Body of pancreas (tissue), 4 donors: ENCODE measurements at places on chromosomes 3 and 15. TPM values are rescaled to one million over a fixed set of nuclear protein-coding genes. Genes with fewer than 3 reads are reported as not detected.

Gene ERICH6
- not detected for total RNA-seq

GRCh38 chr3:185789134-185789533 is 35.7 kb downstream of the IGF2BP2 start:
- H3K4me1 ChIP-seq = no peaks in the 10 kb centered on the region
- H3K4me3 ChIP-seq = no peak overlapping the region
- no peak overlapping the region for H3K27ac ChIP-seq
- H3K27me3 ChIP-seq = no peaks in the 10 kb centered on the region
- no peak for DNase-seq

- H3K27ac ChIP-seq = no peak overlapping the region
- no peak for DNase-seq
- H3K4me3 ChIP-seq = no peak overlapping the region
- H3K27me3 ChIP-seq = no peaks in the 10 kb centered on the region
- H3K4me1 ChIP-seq = no peaks in the 10 kb centered on the region
Measured at GRCh38 chr3:76402926-76403325, 617.6 kb upstream of the ZNF717 start.

DNA sequence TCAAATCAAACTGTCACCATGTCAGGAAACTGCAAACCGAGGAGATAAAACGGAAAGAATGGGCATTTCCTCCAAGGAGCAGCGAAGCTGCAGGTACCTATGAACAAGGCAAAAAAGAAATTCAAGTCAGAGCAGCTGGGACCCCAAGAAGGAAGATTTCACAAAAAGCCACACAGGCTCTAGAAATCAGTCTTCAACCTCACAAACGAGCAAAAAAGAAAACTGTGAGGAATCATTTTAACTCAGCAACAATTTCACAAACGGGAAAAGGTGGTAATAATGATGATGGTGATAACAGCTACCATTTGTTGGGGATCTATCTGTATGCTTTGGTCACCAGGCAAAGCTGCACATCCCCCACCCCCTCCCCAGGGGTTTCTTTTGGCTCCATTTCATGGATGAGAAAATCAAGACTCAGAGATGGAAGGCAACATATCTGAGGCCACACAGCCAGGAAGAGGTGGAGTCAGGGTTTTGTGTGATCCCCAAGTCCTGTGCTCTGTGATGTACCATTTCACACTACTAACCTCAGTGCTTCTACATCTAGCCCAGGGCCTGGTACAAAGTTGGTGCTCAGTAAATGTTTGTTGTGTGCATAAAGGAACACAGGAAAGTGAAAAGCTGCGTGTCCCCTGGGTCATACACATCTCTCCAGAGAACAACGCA is 109.9 kb downstream of the IQSEC1 start:
- no peak overlapping the region for H3K27ac ChIP-seq
- H3K4me3 ChIP-seq = no peak overlapping the region

DNA sequence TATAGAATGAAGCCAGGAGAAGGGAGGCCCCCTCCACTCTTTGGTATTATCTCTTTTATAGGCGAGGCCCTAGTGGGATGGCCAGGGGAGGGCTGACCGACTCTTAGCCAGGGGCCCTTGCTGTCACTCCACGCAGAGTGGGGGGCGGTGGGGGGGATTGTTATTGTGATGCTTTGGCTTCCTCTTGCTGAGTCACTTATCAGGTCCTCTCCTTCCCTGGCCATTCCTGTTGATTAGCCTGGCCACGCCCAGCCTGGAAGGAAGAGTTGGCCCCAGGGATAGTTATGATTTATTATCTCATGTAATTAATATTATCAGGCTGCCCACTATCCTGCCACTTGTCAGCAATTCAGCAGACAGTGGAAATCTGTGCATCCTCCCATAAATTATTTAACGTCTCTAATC is 25.5 kb upstream of the SKOR1 start:
- H3K27me3 ChIP-seq = no peaks in the 10 kb centered on the region
- H3K4me3 ChIP-seq = no peak overlapping the region
- H3K27ac ChIP-seq = no peak overlapping the region
- no peaks in the 10 kb centered on the region for H3K4me1 ChIP-seq
- no peak for DNase-seq
- H3K36me3 ChIP-seq = no peaks in the 10 kb centered on the region

- no peaks in the 10 kb centered on the region for H3K36me3 ChIP-seq
- no peak for DNase-seq
- no peak overlapping the region for H3K4me3 ChIP-seq
- no peaks in the 10 kb centered on the region for H3K27me3 ChIP-seq
- no peak overlapping the region for H3K27ac ChIP-seq
- H3K4me1 ChIP-seq = no peaks in the 10 kb centered on the region
Measured at GRCh38 chr3:8702560-8702959, 31.0 kb upstream of the CAV3 start.

DNA sequence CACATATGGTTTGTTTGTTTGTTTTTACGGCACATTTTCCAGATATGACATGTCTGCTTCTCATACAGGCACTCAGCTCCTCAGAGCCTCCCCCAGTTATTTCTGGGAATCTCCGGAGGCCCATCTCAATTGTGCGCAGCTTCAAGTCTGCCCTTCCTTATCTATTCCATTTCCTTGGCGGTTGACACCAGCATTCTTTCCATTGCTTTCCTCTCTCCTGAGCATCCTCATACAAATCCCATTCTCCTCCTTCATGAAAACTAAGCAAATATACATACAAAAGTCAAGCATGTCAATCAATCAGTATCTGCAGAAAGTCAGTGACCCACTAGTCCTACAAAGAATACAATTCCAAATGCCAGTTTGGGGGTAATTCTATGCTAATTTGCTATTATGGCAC is 166.7 kb downstream of the SQOR start:
- DNase-seq = no peak
- no peaks in the 10 kb centered on the region for H3K4me1 ChIP-seq
- no peak overlapping the region for H3K4me3 ChIP-seq
- no peaks in the 10 kb centered on the region for H3K27me3 ChIP-seq
- no peak overlapping the region for H3K27ac ChIP-seq
- no peaks in the 10 kb centered on the region for H3K36me3 ChIP-seq

DNA sequence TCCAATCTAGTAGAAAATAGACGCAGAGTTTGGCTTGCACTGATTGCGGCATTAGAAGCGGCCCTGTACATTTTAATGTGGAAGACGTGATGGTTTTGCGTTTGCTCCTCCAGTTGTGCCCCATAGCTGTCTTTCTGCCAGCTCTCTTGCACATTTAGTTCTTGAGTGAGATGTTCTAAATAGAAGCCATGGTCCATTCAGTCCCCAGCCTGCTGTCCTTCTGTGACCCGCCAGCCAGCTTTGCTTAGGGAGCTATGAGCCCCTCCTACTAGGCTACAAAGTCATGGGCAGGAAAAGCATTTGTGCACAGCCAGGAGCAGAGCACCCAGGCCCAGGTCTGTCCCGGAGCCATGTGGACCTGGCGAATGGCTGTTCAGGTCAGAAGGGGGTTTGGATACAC is 50.3 kb downstream of the APBA2 start:
- H3K4me1 ChIP-seq = peaks cover 11% of the 10 kb centered on the region
- no peaks in the 10 kb centered on the region for H3K27me3 ChIP-seq
- H3K4me3 ChIP-seq = no peak overlapping the region
- no peak overlapping the region for H3K27ac ChIP-seq
